ENCODE measurements at places on chromosomes 3 and 15.

- no peak for DNase-seq
Measured at GRCh38 chr3:122322095-122323075, 2.7 kb upstream of the CSTA start.

GRCh38 chr15:100633763-100634075 lies 31.3 kb downstream of the ASB7 start:
- DNase-seq: no peak

DNA sequence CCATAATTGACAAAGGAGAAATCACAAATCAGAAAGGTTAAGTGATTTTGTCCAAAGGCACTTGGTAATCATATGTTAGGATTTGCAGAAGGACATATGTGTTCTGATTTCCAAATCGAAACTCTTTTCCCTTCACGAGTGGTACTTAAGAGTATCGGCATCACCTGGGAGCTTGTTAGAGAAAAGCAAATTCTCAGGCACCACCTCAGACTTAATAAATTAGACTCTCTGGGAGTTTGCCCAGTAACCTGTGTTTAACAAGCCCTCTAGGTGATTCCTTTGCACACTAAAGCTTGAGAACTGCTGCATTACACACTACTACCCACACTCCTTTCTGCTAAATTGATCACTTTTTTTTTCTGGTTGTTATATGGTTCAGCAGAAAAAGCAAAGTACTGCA lies 116.2 kb downstream of the SERPINI1 start:
- no peak for DNase-seq

DNA sequence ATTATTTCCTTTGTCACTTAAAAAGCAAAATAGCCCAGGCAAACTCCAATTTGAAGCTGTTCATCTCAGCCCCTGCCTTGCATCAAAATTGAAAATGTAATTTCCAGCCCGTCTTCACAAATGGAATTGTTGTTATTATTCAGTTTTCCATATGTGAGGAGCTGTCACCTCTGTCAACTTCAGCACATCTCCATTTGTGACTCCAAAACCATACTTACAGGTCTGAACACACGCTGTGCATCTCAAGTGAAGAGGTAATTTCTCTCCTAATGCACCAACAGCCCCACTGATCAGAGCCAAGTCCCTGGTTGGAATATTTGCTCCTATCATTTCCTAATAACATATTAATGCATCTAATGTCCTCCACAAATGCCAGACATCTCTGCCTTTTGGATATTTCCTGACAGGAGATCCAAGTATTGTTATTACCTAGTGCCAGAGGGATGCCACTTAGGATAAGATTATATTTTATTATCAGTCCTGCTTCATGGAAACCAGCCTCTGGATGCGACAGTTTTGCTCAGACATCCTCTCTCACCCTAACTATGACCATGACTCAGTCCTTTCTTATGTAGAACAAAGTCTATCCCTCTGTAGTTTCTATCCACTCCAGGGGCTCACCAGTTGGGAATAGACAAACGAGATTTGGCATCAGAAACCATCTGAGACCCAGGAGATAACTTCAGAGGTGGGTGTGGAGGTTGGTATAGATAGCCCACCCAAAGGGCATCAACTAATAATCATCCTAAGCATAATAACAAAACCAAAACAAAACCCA lies 379.8 kb downstream of the VPS13C start:
- DNase-seq: no peak

DNA sequence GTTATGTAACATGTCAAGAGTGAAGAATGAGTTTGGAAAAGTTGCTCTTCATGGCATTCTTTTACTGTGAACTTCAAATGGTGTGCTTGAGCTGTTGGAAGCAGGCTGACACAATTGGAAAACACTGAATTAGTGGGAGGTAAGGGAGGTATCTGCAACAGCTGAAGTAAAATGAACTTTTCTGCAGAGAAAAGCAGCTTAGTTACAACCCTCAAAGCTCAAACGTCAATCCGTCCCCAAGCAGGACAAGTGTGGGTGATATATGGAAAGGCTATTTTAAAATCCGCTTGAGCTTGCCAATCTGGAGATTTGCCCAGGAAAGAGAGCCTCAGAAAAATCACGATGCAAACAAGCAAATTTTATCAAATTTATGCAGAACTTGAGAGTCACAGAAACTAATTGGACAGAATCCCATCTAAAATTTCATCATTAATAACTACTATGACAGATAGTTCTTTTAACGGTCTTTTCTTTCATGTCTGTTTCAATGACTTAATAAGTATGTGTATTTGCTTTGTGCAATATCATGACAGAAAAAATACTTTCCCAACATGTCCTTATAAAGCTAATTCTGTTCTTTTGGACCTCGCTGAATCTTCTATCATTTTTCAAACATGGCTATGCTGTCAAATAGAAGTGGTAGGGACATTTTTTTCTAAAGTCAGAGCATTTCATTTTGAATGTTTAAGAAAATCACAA lies 266.6 kb upstream of the SLITRK3 start:
- no peak for DNase-seq

Measured in activated effector memory CD4-positive, alpha-beta T cell treated with anti-CD3 and anti-CD28 coated beads, Interleukin-2, amount 50 U/mL, for 16 hours (primary cell).